Stimulated activated CD4-positive, alpha-beta T cell treated with anti-CD3 and anti-CD28 coated beads, Interleukin-2, amount 100 ng/mL, for 24 hours (primary cell): ENCODE measurements at places on chromosomes 11 and 22.

- no peak for DNase-seq
Measured at GRCh38 chr11:3077189-3077836, 20.1 kb upstream of the CARS1 start.

- DNase-seq: no peak
Measured at GRCh38 chr11:134483857-134484256, 71.8 kb upstream of the B3GAT1 start.

- no peak for DNase-seq
Measured at GRCh38 chr11:35598254-35599125, 19.8 kb upstream of the FJX1 start.

- no peak for DNase-seq
Measured at GRCh38 chr11:104033134-104033533, 3.3 kb upstream of the DDI1 start.

- DNase-seq: no peak
Measured at GRCh38 chr11:105490333-105490732, 119.5 kb upstream of the GRIA4 start.

GRCh38 chr11:2092956-2093412, 46.2 kb downstream of the IGF2 start:
- DNase-seq: peak; percentile 57

DNA sequence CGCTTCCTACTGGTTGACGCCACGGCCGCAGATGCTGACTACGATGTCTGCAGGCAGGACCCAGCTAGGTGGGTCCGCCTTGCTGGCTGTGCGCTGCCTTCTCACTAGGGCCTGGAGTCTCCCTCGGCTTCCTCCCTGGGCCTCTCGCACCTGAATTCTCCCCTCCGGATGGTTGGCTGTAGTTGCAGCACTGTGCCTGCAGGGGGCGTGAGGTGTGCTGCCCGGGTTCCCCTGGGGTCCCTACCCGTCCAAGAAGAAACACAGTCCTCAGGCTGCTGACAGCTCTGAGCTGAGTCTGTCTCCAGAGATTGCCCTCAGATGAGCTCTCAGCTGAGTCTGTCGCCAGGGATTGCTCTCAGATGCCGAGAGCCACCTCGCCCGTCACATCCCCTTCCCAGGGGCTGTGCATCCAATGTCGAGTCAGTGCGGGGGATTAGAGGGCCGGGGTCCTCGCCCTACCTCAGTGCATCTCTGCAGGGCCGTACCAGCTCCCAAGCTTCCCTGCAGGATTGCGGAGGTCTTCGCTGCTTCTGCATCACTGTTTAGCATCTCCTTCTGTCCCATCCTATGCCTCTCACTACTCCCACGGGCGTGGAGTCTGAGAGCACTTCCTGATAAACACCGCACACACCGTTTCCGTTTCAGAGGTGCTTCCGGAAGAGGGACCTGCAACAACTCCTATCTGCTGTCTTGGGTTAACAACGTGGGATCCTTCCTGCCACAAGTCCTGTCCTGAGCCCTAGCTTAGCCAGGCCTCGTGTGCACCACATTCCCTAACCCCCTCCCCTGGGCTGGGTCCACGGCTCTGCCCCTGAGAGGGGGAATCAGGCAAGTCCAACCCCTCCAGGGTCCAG, 196.9 kb downstream of the CSNK2A3 start:
- peak; percentile 64 for DNase-seq

DNA sequence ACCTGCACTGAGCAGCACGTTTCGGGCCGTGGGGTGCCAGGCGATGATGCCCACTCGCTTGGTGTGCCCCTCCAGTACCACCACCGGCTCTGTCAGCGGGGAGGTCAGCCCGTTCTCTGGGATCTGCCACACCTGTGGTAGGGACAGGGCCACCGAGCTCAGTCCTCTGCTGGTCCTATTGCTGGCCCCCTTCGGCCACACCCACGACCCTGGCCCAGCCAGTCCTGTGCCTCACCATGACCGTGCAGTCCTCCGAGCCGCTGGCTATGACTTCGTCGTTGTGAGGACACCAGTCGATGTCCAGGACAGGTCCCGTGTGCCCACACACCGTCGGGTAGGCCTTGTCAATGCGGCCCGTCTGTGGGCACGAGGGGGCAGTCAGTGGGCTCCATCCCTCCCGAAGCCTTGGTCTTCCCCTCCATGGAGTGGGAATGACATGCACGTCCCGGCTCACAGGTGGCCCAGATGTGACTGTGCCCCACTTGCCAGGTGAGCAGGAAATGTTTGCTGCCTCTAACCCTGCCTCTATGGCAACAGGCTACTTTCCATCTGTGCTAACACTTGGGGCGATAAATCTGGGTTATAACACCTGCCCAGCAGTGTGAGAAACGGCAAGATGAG, 1.4 kb downstream of the CORO1B start:
- DNase-seq: peak; percentile 15

DNA sequence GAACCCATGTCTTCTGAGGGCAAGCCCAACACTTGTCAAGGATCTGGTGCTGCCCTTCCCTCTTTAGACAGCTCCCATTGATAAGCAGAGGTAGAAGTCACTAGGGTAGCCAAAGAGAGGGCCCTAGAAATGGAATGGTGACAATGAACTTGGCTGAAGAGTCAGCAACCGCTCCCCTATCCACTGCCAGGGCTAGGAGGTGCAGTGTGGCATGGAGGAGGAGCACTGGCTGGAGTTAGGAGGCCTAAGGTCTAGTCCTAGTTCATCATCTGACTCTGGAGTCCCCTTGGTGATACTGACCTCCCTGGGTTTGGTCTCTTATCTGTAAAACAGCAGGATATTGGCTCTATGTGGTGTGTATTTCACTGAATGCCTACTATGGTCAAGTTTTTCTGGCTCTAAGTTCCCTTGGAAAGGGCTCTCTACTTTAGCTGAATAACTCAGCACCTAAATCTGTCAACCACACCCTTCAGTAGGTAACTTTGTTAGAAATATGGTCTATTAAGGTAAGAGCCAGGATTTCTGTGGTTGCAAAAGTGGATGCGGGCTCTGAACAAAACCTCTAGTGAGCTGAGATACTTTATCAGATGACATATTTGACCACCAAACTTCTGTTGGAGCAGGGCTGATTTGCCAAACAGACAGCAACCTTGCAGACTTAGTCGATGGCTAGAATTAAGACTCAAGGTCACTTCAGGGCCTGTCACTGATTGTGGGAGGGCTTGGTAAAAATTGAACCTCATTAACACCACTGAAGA, 10.5 kb downstream of the TIMP3 start:
- DNase-seq: no peak

DNA sequence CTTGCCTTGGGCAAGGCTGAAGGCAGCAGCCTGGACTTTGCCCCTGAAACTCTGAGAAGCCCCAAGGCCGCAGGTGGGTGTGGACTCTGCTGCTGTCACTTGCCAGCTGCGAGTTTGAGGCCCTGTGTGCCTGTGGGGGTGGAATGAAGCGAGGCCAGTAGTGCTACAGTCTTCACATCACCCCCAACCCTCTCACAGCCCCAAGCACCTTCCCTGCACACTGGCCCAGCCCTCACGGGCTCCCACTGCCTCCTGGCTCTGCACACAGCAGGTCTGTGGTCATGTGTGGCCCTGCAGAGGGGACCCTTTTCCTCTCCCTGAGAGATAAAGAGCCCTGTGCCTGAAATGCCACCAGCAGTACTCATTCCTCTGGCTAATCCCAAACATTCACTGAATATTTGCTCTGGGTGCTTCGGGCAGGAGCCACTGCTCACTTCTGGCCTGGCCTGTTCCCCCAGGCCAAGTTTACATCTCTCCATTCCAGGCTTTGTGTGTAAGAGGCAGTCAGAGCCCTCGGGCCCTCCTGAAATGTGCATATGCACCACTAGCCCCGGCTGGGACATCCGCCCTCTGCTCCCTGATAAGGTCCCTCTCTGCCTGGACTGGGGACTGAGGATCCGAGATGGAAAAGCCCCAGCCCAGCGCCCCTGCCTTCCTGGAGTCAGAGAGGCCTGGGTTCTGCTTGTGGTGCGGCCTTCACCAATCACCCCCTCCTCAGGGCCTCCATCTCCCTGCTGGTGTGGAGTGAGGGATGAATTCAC, 17.7 kb downstream of the MGAT3 start:
- no peak for DNase-seq

DNA sequence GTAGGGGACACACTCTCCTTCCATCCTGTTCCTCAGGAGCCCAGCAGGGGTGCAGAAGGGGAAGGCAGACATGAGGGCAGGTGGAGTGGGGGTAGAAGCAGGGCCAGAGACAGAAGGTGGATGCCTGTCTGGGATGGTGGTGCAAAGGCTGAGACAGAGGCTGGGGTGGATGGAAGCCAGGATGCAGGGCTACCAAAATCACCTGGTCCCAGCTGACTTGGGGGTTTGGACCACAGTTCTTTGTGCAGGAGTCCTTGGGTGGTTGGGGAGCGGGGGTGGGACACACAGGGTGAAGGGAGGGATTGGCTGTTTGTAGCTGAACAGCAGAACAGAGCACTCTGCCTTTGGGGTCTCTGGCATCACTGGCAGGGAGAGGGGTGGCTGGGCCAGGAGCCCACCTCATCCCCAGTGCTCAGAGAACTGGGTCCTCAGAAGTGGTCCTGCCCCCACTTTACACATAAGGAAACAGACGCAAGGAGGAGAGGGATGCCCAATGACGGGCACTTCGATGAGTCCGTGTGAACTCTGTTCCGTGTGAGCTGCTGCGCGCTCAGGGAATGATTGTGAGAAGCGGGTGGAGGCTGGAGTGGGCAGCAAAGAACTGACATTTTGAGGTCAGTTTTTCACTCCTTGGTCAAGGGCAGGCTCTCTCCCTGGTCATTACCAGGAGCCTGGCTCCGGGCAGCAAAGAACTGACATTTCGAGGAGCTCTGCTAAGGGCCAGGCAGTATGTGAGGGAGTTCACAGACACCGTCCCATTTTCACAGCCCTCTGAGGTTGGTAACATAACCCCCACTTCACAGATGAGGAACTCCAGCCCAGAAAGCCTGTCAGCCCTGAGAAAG, 1.9 kb downstream of the TAGLN start:
- DNase-seq: no peak

- no peak for DNase-seq
Measured at GRCh38 chr11:17917556-17917955, 95.3 kb downstream of the SERGEF start.

- DNase-seq: no peak
Measured at GRCh38 chr11:2519862-2520735, 75.3 kb downstream of the KCNQ1 start.

DNA sequence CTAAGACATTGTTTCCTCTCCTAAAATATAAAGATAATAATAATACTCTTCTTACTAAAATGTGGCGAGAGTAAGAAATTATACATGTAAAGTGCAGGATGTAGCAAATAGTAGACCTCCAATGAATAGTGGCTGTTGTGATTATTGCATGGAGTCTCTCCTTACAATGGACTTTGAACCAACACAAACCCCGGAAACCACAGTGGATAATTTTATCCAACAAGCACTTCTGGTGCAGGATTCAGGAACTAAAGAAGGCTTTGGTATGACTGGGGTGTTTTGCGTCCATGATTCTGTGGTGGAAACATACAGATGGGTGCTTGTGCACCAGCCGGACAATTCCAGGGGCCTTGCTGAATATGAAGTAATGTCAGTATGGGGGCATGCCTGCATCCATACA, 146.4 kb upstream of the UBASH3B start:
- DNase-seq: no peak

GRCh38 chr11:130561441-130561881, 113.0 kb downstream of the ADAMTS15 start:
- no peak for DNase-seq

DNA sequence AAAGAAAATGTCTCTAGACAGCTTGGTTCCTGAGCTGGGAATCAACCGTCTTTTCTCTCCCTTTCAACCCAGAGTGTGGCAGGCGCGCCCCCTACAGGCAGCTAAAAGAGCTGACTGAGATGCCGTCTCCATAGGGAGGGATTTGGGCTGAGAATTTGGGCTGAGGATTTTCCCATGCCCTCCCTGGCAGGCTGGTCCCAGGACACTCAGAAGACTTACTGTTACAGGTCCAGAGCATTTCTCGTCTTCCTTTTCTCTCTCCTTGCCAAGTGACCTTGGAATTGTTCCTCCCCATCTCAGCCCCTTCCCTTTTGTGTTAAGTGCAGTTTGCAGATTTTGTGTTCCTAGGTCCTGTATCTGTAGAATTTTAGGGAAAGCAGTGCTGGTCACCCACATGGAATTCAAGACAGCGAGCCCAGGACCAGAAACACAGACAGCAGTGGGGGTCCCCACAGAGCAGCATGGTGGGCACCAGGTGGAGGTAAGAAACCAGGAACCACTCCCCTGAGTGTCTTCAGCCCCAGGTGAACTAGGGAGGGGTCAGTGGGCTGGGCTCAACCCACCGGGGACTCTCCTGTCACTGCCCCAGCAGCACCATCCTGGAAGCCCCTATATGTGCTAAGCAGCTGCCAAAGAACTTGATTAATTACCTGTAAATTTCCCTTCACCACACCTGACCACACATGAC, 9.9 kb upstream of the IGLL5 start:
- DNase-seq: peak; percentile 81

- no peak for DNase-seq
Measured at GRCh38 chr11:66727282-66728037, 1.6 kb downstream of the SPTBN2 start.

- peak; percentile 56 for DNase-seq
Measured at GRCh38 chr11:66543263-66544107, 2.4 kb downstream of the ZDHHC24 start.

DNA sequence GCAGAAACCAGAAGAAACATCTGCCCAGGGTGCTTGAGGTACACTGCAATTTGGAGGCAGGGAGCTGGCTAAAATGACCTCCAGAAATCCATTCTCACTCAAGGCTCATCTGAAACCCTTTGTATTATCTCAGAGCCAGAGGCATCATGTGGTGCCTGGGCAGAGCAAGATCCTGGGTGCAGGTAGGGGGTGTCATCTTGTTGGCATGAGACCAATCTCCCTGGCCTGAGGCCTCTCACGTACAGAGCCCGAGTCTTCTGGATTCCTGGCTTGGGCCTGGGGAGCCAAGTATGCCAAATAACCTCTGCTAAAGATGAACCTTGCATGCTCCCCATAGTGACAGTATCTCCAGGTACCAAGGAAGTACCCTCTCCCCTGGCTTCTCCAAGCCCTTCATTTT, 2.4 kb downstream of the LMO1 start:
- no peak for DNase-seq

GRCh38 chr22:19832476-19833108, 22.1 kb downstream of the GNB1L start:
- DNase-seq: no peak

- DNase-seq: no peak
Measured at GRCh38 chr11:11584530-11584810, 37.3 kb downstream of the GALNT18 start.

DNA sequence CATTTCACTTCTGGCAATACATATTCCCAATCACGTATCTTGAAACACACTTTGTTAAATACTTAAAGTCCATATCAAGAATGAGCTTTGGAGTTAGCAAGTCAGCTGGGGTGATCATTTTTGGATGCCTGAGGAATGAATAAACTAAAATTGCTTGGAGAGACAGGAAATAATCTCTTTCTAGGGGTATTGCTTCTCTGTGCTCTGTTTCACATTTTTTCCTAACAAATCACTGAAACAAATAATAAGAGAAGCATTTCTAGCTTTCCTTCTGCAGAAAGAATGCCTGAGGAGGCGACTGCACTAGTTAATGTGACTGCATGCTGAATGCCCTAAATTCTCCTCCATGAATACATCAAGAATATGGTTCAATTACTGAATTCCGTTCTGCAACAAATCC, 541.4 kb upstream of the CCDC90B start:
- DNase-seq: no peak
